NCI-H510A treated with DMSO at 0.1 percent for 48 hours (cell line): ENCODE measurements at places on chromosomes 5 and 9.

DNA sequence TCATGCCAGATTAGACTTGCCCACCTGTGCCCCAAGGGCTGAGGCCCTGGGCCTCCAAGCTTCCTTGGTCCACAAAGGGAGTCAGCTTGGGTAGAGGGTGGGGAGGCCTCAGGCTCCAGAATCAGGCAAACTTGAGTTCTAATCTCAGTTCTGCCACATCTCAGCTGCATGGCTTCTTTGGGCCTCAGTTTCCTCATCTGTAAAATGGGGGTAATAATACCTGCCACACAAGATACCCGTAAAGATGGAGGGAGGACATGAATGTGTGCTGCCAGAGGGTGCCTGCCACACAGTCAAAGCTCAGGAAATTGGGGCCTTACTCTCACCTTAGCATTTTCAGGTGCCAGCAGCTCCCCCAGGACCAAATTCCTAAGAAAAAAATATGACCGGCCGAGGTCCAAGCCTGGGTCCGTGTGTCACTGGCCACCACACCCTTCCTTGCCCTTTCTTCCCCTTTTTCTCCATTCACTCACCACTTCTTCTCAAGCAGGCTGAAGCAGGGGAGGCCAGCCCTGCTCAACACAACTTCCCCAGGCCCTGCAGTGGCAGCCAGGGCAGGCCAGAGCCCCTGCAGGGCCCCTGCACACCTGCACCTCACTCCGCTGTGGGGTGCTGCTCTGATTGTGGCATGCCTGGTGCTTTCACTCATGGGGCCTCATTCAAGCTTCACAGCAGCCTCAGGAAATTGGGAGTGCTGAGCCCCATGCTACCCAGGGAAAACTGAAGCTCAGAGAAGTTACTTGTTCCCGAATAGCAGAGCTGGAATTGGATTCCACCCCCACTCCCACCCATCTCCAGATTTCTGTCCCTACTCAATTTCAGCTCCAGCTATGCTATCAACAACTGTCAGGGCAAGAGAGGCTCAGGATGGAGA lies 3.9 kb downstream of the RGS14 start:
- DNase-seq = no peak

- DNase-seq = no peak
These were observed 39.3 kb upstream of the TMOD1 start for GRCh38 chr9:97462159-97462558.

GRCh38 chr5:68406767-68407241 lies 191.2 kb downstream of the PIK3R1 start:
- peak; percentile 31 for DNase-seq

- DNase-seq = no peak
These were observed 830.9 kb downstream of the MAT2B start for GRCh38 chr5:164336276-164336675.

- no peak for DNase-seq
These were observed at the start of gene ZNF354C for GRCh38 chr5:179060116-179061008. Gene ZNF354C (plus strand): TSS chr5:179060373. CDS start chr5:179062069, 1,696 bp downstream.

DNA sequence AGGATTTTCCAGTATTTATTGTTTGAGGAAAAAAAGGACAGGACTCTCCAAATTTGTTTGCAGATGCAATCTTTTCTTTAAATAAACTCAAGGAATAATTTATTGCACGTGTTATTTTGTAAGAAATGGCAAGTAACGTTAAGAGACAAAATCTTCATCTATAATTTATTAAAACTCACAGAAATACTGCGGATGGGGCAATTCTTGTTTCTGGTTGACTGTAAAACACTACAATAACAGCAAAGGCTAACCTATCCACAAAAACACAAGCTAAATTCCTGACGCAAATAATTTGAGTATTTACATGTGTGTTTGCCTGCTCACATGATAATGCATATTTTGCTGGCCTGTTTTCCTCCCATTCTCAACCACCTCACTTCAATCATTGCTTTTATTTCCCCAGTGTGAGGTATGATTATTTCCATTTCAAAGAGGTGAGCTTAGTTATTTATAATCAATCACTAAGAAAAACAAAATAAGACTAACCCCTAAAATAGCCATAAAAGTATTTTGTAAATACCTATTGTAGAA lies 619.4 kb downstream of the PDE4D start:
- DNase-seq = no peak

DNA sequence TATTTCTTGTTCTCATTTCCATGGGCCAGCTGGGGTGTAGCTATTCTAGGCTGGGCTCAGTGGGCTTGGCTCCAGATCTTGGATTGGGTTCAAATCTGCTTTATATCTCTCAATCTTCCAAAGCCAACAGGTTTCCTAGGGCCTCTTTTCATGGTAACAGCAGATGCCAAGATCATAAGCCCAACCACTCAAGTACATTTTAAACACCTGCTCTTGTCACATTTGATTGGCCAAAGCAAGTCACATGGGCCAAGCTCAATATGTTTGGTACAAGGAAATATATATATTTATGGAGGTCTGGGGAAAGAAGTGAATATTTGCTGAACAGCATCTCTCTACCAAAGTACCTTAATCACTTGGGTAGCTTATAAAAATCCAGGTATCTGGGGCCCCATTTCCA lies 49.5 kb downstream of the MRRF start:
- DNase-seq = peak; percentile 12

GRCh38 chr9:114061292-114061691 lies 16.8 kb downstream of the AMBP start:
- no peak for DNase-seq

- no peak for DNase-seq
These were observed 122.1 kb downstream of the SNX18 start for GRCh38 chr5:54639621-54640020.

DNA sequence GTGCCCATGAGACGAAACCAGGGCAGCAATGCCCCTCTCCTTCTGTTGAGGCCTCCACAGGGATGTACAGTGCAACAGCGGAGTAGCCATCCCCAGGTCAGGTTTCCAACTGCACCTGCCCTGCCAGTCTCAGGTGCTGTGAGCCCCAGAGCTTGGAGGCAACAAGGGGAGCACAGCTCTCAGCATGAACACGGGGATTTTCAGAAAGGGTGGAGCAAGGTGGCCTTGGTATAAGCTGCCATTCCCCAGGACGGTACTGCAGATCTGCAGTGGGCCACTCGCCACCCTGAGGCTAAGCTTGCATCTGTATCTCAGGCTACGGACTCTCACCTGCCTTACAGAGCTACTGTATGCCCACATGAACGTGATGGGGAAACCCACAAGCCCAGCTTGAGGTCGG lies 103.6 kb downstream of the GABBR2 start:
- DNase-seq = no peak

DNA sequence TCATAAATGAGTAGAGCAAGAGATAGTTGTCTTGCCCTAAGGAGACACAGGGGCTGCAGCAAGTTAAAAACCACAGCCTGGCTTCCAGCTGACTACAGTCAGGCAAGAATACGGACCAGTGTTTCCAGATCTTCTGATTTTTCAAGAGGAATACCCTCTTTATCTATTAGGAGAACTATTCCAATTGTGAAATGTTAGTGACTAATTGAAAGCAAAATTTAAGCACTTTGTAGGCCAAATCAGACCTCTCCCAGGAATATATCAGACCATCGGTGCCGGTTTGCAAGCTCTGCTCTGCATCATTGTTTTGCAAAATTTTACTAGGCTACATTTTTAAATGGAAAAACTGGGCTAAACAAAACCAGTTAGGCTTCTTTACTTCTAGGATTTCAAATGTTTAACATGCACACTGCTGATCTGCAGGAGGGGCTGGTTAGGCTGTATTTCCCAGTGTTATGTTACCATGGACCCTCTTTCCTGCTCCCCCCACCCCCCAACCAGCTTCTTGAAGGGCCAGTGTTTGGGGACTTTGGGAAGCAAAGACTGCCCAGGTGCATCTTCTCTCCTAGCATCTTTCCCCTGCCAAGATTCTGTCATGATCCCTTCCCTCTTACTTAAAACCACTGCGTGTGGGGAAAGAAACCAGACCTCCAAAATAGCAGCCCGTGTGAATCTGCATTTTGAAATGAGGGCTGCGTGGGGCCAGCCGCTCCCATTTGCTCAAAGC lies 1.1 kb upstream of the ARSI start:
- no peak for DNase-seq

DNA sequence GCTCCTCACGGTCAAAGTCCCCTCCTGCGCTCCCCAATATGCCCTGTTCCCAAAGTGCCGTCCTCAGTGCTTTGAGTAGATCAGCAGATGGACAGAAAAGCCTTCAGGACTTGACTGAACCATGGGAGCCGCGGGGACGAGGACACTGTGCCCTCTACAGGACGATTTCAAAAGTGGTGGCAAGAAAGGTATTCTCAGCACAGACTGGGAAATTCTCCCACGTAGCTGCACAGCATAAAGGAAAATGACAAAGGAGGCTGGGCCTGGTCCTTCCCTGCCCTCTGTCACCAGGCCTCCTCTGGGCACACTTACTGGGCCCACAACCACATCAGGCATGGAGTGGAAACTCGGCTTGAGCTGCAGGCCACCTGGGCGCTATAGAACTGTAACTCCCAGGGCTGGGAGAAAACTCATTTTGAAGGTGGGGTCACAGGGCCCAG lies 16.7 kb upstream of the MTMR12 start:
- peak; percentile 79 for DNase-seq

DNA sequence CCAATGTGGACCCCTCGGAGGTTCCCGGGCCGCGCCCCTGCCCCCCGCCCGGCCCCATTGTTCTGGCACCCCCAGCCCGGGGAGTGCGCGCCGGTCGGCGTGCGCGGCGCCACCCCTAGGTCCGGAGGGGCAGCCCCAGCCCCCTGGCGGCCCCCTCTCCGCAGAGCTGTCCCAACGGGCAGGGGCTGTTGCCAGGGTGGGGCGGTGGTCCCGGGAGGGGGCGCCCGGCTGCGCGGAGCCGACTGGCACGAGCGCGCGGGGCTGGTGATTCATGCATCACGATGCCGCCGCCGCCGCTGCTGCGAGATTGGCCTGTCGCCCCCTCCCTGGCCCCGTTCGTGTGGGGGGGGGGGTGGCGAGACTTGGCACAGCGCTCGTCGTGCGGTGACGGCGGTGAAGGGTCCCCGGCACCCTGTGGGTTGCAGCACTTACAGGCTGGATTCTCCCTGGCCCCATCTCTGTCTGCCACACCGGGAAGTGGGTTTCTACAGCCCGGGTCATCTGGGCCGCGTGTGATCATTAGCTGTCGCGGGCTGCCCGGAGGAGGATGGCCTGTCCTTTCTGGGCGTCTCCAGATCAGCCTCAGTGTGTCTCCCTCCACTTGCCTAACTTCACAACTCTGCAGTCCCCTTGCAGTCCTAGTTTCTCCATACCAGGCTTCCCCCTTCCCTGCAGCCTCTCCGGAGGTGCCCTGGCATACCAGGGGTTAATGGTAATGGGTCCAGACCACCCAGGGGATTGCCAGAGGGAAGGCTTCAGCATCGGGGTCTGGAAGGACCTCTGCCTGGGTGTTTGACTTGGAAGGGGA lies 858 bp downstream of the NCS1 start:
- no peak for DNase-seq

DNA sequence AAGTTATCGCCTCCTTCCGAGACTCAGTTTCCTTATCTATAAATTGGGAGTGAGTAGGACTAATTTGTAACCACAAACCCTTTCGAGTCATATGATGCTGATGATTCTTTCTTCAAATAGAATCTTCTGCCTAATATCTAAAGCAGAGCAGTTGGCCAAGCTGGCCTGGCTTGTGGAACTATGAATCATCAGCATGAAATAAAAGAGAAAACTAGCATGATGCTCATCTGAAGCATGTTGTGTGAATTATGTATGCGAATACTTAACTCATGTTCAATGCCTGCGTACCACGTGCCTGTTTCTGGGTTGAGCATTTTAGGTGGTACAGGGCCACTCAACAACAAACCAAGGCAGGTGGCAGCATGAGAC lies 15.0 kb upstream of the ORM1 start:
- DNase-seq = no peak

DNA sequence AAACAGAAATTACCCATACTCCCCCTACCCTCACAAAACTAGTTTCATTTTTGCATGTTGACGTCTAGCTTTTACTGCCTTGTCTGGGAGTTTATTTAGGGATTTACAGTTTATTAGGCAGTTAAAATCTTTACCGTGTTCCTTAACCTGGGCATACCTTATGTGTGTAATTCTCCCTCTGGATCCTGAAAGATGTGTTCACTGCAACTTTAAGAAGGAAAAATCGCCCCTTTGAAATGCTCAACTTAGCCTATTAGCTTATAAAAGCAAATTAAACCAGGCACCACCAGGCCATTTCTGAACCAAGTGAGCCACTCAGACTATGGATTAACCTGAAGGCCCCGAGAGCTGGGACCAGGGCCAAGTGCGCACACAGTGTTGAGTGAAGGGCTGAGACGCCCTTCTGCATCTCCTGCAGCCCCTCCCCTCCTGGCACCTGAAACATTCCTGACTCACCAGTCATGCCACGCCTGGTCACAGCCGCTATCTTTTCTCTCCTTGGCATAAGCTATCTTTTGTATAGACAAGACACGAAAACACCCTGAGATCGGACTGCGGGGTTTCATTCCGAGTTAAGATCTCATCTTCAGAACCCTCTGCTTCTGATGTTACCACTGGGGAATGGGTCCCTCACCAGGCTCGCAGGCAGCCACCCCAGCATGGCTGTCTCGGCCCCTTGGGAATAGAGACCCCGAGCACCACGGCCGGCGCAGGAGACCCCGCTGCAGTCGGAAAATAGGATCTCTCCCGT lies 111.9 kb downstream of the ROR2 start:
- peak; percentile 67 for DNase-seq

- DNase-seq = no peak
These were observed 207.7 kb downstream of the TTLL11 start for GRCh38 chr9:121885345-121885901.

- DNase-seq = peak; percentile 4
These were observed 474.5 kb downstream of the LRRC70 start for GRCh38 chr5:63053019-63053638.

DNA sequence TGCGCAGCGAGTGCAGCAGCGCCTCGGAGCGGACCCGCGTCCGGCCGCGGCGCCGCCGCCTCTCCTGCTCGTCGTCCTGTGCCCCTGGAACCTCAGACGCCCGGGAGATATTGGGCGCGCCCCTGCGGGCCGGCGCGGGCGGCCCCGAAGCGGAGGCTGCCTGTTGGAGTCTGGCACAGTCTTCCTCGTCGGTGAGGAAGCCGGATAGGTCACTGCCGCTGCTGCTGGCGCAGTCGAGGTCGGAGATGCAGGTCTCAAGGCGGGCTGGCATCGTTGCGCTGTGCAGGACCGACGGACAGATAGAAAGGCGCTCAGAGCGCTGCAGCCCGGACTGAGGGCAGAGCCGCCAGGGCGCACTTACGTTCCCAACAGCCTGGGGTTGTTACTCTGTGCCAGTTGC lies 344 bp downstream of the NEUROG1 start:
- no peak for DNase-seq

GRCh38 chr5:103218164-103218563 lies 40.4 kb upstream of the MACIR start:
- DNase-seq = no peak
